ENCODE measurements at places on chromosomes 16 and 17.

GRCh38 chr17:58504826-58505351 is 9.5 kb downstream of the MTMR4 start:
- DNase-seq: no peak

DNA sequence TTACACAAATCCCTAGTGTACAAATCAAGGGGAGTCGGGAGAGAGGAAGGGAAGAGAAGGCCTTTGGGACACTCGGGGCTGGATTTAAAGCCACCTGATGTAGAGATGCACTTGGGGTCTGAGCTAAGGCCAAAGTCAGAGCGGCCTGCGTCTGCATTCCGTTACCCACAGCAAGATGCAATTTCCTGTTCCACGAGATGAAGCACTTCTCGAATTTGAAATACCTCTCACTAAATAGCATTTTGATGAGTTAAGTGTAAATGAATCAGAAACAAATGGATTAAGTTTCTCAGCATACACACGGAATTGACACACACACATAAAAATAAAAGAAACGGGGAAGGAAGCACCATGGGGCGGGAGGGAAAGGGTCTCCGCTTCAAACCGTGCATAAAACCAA is 386.0 kb downstream of the SOX9 start:
- no peak for DNase-seq

DNA sequence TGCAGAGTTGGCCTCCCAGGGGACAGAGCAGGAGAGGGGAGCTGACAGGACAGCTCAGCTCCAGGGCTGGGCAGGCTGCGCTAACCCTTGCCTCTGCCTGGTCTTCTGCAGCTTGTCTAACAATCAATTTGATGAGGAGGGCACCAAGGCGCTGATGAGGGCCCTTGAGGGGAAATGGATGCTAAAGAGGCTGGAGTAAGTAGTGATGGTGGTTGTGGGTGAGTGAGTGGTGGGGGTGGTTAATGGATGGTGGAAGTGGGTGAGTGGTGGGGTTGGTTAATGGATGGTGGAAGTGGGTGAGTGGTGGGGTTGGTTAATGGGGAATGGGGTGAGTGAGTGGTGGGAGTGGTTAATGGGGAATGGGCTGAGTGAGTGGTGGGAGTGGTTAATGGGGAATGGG is 22.0 kb upstream of the CPNE2 start:
- no peak for DNase-seq

- DNase-seq: no peak
These were observed 4.3 kb downstream of the ATP1B2 start for GRCh38 chr17:7654832-7655540.

DNA sequence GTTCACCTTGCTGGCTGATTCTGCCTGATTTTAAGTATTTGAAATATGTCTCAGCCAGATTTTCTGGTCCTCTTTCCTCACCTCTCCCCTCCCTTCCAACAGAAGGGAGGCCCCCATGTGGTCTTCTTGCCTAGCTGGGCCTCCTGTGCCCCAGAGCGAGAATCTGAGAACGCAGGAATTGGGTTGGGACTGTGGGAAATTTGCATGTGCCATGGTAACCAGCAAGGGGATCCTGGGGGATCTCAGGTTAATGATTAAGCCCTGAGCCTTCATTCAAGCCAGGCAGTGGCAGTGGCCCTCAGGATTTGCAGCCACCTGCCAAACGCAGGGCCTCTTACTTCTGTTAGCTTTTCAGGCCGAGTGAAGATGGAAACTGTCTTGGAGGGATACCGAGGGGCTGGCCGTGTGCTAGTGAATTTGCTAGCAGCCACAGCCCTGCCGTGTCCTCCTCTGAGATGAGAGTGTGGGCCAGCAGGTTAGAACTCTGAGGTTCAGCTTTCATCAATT is 40.2 kb downstream of the KSR1 start:
- no peak for DNase-seq

DNA sequence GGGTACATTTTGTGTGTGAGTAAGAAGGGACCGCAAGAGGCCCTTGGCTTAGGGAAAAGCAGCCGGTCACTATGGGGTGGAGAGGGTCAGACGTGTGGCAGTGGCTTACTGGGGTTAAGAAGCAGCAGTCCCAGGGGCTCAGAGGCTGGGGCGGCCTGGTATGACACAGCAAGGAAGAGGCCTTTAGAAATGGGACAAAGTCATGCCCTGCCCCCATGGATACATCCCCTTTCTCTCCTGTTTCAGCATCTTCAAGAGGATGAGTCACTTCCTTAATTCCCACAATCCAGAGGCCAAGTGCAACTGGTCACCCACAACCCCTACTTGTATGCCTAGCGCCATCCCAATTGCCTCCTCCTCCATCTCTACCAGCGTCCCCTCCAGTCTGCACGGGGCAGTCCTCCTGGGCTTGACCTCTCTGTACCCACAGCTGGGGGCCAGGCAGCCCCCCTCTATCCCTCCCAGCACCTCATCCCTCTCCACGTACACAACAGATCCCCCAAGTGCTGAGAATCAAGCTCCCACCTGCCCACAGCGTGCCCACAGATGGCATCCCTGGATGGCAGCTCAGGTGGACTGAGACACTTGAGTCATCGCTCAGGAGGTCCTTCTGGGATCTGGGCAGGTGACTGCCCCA is 6.9 kb upstream of the EFTUD2 start:
- no peak for DNase-seq

GRCh38 chr17:65366102-65366844 is 195.2 kb downstream of the AXIN2 start:
- no peak for DNase-seq

- no peak for DNase-seq
These were observed 650.4 kb downstream of the WWOX start for GRCh38 chr16:78749745-78750268.

GRCh38 chr17:57091186-57091618 is 6.2 kb downstream of the AKAP1 start:
- DNase-seq: no peak

- DNase-seq: no peak
These were observed 351.5 kb downstream of the BCAS3 start for GRCh38 chr17:61029181-61029580.

- no peak for DNase-seq
These were observed 105.2 kb upstream of the AMZ2 start for GRCh38 chr17:68142595-68142994.

DNA sequence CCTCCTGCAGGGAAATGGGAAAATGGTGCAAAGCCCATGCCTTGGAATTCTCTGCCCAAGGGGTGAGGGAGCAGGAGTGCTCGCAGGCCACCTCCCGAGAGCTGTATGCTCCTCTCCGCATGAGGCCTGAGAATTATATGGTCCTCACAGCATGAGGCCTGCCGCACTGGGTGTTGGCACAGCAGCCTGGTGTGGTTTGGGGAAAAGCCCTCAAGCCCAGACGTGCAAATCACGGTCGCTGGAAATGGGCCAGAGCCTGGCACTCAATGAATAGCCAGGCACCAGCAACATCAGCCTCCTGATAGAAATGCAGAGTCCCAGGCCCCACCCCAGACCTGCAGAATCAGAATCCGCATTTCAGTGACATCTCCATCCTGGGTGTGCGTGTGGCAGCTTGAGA is 156.4 kb upstream of the FOXF1 start:
- no peak for DNase-seq

Data from NCI-H187 (cell line).